T-helper 17 cell (primary cell): ENCODE measurements at places on chromosomes 1 and 21.

GRCh38 chr1:6001992-6002576 is 9.9 kb upstream of the NPHP4 start:
- DNase-seq: no peak

- DNase-seq: no peak
Measured at GRCh38 chr1:28314547-28314941, 14.3 kb upstream of the MED18 start.

- DNase-seq: no peak
Measured at GRCh38 chr1:248045209-248045608, 1.4 kb upstream of the OR2L3 start.

DNA sequence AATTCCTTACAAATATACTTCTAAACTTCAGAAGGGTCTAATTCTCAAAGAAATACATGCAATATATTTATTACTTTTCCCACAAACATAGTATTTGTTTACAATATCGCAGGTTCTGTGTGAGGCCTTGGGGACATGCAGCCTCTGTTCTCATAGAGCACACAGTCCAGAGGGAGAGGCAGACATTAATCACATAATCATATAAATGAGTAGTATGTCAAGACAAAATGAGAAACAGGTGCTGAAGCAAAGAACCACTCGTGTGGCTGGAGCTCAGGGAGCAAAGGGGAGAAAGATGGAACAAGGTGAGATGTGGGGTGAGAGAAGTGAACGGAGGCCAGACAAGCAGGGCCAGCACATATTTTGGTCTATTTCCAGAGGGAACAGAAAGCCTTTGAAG is 26.4 kb upstream of the MAGI3 start:
- DNase-seq: no peak

- no peak for DNase-seq
Measured at GRCh38 chr1:217272385-217272784, 358.5 kb downstream of the GPATCH2 start.

- DNase-seq: no peak
Measured at GRCh38 chr1:183094351-183094750, 71.1 kb downstream of the LAMC1 start.

GRCh38 chr1:206470692-206471414 is 577 bp downstream of the IKBKE start:
- DNase-seq: no peak

- DNase-seq: no peak
Measured at GRCh38 chr1:230464671-230465070, 38.5 kb upstream of the PGBD5 start.

DNA sequence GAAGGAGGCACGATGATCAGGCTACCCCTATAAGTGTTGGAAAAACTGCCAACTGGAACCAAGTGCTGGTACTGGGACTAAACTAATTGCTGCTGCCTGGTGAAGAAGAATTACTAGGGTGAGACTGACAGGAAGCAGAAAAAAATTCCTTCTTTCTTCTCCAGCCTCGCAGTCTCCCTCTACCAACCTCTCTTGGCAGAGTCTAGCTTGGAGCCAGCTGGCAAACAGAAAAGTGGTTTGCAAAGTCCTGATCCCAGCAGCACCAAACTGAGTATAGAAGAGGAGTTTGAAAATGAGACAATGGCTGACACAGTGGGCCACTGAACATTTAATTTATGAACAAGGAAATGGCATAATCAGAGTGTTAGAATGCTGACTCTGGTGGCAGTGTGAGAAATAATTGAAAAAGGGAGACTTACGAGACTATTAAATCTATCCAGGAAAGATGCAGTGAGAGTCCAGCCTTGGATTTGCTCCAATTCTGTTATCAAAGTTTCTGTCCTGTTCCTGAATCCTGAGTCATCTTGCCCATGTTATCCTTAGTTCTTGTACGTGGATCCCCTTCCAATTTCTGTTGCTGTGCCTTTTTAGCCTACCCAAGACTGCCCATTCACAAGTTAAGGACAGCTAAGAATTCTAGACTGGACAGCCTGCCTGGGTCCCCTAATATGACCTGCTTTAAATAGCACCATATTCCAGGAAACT is 23.7 kb upstream of the DISP1 start:
- no peak for DNase-seq

DNA sequence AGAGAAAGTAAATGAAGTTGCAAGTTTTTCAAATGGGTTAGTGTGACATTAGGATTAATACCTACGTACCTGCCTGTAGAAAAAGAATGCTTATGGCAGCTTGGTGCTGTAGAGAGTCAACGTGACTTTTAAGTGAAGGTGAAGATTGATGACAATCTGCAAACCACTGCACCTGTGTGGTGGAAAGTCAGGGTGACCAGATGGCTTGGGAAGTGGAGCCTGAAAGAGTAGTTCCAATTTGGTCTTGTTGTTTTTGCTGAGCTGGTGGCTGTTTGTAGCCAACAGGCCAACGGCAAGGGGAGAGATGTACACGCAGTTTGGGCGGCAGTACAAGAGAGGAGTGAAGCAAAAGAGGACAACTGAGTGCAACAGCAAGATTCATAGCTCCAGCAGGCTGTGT is 78.1 kb upstream of the JAK1 start:
- no peak for DNase-seq

GRCh38 chr1:62589321-62589720 is 8.0 kb upstream of the ANGPTL3 start:
- DNase-seq: no peak

GRCh38 chr1:169731446-169731845 is 2.4 kb downstream of the SELE start:
- DNase-seq: no peak

- DNase-seq: no peak
Measured at GRCh38 chr1:223319398-223319797, 44.6 kb downstream of the SUSD4 start.

DNA sequence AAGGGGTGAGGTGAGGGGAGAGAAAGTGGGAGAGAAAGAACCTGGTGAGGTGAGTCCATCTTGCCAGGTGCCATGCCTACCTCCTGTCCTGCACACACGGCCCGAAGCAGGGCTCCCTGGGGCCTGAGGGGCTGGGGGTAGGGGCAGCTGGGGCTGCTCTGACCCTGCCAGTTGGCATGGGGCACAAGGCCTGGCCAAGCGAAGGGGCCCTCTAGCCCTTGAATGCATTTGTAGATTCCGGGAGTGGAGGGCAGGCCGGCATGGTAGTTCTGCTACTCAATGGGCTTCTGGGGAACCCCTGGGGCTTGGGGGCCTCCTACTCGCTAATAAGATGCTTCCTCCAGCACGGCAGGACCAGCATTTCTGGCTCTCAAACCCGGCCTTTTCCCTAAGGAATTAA is 3.6 kb upstream of the PRDM16 start:
- no peak for DNase-seq

DNA sequence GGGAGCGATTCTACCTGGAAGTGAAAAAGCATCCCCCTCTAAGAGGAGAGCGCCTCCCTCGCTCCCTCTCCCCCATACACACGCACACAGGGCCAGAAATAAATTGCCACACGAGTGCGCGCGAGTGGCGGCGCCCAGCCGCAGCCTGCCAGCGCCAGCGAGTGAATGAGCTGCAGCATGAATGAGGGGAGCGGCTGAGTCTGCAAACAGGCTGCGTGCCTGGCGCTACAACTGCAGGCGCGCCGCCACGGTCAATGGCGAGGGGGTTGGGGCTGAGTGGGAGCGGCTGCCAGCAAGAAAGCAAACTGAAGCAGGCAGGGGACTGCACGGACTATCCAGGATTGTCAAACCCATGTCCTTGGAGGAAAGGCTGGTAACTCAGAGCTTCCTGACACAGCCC is 2.2 kb downstream of the CAMK1G start:
- no peak for DNase-seq

DNA sequence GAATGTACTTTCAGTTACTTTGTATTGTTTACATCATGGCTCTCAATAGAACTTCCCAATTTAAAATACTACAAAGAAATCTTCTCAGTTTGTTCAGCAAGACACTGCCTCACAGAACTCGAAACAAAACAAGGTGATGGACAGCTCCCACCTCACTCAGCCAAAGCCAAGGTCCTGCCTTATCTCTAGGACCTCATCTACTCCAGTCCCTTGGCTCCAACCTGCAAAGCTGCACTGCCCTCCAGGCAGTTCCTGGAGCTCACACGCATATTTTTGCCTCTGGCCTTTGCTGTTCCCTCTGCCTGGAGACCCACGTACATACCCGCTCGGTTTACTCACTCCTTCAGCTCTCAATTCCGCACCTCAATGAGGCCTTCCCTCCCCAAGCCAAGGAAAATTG is 40.3 kb downstream of the MCOLN2 start:
- DNase-seq: no peak

- DNase-seq: no peak
Measured at GRCh38 chr1:109476825-109477224, 6.9 kb upstream of the ATXN7L2 start.

GRCh38 chr1:2032737-2033136 is 13.6 kb downstream of the GABRD start:
- DNase-seq: no peak

- DNase-seq: no peak
Measured at GRCh38 chr1:161374373-161374772, 6.7 kb upstream of the CFAP126 start.

DNA sequence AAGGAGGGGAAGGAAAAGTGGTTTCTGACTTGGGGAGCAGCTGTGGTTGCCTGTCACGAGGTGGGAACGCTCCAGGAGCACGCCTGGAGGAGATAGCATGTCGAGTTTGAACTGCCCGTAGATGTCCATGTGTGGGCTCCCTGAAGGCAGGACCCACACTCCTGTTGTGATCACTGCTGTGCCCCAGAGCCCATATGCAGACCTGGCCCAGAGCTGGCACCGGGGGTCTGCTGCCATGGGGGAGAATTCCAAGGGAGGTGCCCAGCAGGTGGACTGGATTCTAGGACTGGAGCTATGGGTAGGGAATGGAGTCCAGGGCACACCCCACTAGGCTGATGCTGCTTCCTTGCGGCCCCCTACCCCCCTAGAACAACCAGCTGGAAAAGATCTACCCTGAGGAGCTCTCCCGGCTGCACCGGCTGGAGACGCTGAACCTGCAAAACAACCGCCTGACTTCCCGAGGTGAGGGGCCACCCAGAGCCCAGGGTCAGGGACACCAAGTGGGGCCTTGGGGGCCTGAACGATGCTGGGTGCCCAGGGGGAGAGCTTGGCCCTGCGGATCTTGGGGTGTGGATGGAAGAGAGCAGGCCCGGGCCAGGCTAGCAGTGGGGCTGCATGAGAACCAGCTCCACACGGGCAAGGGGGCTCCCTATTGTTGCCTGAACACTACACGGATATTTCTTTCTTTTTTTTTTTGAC is 9.3 kb downstream of the PODN start:
- DNase-seq: no peak

DNA sequence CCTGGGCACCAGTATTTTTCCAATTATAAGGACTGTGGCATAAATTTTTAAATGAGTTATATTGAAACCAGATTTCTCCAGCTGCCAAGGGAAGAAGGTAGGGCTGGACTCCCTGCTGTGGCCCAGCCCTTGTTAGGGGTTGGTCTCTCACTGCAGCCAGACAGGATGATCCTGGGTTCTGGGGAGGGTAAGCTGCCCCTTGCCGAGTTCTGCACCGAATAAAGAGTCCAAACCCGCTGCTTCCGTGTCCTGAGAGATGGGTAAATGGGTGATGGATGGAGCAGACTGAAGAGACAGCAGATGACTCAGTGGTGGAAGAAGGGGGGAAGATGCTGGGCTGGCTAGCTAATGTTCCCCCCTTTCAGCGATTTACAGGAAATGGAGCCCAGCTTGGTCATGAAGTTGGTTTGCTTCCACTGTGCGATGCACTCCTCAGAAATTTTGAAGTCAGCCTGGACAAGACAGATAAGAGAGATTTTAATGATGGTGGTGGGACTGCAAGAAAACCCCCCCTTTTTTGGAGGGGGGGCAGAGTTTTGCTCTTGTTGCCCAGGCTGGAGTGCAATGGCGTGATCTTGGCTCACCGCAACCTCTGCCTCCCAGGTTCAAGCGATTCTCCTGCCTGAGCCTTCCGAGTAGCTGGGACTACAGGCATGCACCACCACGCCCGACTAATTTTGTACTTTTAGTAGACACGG is 41.4 kb downstream of the YARS1 start:
- DNase-seq: no peak

DNA sequence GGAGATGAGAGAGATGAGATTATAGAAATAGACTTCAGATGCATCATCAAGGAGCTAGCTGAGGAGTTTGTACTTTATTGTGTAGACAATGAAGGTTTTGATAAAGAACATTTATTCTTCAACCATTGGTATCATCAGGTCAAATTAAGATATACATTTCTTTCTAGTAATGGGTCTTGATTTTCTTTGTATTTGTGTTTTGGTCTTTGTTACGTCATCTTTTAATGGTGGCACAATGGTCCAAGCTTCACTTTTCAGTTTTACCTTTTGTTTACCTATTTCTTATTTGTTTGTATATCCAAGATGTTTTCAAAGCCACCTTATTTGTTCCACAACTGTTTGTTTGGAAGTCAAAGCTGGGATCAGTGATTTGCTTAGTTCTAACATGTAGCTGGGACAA is 44.5 kb downstream of the PTGFR start:
- DNase-seq: no peak
